ENCODE measurements at places on chromosomes 1 and 21. TPM values are rescaled to one million over a fixed set of nuclear protein-coding genes. Genes with fewer than 3 reads are reported as not detected.
A peak's percentile ranks its signal among the peaks of the same experiment; 100 is the strongest.

The FCRL5 gene
- not detected for total RNA-seq

The LRRC8C gene
- total RNA-seq = 1.2 TPM

The SAMD13 gene
- 4.5 TPM for total RNA-seq

The CACHD1 gene
- total RNA-seq = 24.1 TPM

The PADI1 gene
- total RNA-seq = not detected

DNA sequence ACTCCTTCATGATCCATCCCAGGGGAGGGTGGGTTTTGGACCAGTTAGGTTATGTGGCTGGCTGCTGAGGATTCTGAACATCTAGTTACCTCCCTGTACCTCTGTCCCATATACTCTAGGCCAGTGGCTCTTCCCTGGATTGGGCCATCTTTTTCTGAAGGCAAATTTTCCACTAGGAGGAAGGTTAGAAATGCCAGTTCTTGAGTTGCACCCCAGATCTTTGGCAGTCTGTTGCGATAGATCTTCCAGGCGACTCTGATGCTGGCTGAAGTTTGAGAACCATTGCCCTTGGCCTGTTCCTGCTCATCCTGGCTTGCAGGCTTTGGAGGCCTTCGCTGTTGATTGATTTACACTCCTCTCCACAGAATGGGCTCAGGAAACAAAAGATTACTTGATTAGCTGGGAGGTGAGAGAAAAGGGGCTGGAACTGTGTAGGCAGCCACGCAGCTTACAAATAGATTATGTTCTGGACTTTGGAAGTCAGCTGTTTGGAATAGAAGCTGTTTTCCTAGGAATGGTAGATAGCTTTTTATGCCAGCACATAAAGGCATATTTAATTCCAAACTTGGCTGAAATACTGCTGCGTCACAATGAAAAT is 110.1 kb downstream of the MRPS6 start:
- no peak for DNase-seq

DNA sequence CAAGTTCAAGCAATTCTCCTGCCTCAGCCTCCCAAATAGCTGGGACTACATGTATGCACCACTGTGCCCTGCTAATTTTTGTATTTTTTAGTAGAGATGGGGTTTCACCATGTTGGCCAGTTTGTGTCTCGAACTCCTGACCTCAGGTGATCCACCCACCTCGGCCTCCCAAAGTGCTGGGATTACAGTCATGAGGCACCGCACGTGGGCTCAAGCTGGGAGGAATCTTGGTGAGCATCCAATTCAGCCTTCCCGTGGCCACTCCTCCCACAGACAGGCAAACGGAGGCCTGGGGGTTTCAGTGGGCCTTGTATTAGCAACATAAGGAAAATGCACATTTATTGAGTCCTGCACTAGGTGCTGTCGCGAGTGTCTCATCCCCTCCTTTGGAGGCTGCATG is 24.5 kb upstream of the VWA5B1 start:
- no peak for DNase-seq

DNA sequence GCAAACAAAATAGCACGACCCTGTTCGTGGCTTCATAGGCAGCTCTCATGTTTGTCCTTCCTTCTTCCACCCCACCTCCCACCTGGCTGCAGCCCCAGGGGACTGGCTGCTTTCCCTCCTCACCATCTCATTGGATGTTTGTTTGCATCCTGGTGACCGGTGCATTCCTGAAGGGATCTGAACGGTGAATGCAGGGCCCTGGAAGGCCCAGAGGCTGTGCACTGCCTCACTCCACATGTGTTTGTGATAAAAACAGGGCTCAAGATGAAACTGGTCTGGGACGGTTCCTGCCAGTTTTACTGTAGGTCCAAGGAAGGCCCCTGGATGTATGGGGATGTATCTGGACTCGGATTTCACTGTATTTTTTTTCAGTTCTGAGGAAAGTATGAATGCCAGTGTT is 42.8 kb downstream of the CNN3 start:
- peak; percentile 56 for DNase-seq

The GPR157 gene
- 9.4 TPM for total RNA-seq

DNA sequence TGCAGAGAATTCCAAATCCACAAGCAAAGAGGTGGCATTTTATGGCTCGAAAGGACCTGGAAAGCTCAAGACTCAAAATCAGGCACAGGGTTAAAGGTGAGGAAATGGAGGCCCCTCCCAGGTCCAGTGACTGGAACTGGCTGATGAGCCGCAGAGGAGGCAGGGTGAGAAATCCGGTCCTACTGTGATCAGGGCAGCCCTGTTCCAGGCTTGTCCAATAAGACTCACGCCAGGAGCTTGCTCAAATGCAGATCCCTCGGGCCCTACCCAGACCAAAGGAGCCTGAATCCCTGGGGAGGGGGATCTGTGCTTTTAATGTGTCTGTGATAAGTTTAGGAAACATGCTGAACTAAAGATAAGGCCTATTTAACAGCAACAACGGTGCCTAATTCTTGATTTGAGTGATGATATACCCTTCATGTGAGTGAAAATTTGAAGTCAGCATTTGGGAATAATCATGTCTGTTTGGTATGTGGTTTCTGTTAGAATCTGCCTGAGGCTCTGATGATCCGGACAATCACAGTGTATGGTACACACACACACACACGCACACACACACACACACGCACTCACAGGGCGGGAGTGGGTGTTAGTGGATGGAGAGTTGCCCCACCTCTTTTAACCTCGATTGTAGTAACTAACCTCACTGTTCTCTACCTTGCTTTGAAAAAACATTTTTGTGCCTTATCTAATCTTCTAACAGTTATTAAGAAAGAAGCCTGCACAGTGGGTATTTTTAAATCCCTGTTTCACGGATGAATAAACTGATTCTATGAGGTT is 54.1 kb upstream of the LYST start:
- DNase-seq = no peak

- DNase-seq = no peak
These were observed 144.7 kb downstream of the NEGR1 start for GRCh38 chr1:72137656-72138055.

All from mesothelial cell of epicardium (in vitro differentiated cells).